CD8-positive, alpha-beta memory T cell (primary cell): ENCODE measurements at places on chromosomes 5 and 9.

DNA sequence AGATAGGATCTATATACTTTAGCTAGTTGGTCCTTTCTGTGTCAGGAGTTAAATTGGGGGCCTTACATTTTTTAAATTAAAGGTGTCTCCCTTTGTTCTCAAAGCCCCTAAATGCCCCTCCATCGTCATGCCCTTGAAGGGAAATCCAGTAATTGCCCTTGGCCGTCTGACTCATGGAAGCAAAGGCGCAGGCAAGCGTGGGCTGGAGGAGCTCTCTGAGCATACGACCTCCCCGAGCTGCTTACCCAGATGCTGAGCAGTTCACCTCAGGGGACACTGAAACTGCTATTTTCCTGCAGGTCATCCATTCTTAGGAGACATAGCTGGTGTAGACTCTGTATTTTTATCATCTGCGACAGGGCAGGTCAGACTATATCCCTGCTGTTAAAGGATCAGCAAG, 23.0 kb downstream of the PCSK1 start:
- DNase-seq: no peak

DNA sequence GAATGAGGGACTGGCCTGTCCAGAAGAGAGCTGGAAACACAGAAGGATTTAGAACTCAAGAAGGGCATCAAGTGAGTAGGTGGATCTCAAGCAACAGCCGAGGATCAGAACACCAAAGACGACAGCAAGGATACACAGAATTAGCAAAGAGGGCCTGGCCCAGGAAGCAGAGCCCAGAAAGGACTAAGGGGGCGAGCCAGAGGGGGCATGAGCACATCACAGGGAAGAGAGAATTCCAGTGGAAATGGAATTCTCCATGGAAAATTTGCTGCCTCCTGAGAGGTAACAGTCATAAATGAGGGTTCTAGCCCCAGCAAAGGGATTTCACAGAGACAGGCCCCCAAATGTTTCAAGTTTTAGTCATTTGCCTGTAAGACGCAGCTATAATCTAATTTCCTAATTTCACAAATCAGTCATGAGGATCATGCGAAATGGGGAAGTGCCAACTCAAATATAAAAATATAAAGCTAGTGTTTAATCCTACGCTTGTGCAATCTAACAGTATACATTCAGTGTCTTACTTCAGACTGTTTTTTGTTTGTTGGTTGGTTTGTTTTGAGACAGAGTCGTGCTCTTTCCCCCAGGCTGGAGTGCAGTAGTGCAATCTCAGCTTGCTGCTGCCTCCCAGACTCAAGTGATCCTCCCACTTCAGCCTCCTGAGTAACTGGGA, 46.7 kb downstream of the FNBP1 start:
- no peak for DNase-seq

GRCh38 chr9:128122809-128123175, 4.7 kb downstream of the PTGES2 start:
- peak; percentile 40 for DNase-seq

- no peak for DNase-seq
Observed at GRCh38 chr9:3916411-3916810, 383.5 kb downstream of the GLIS3 start.

- no peak for DNase-seq
Observed at GRCh38 chr5:125037020-125037419, 290.6 kb upstream of the ZNF608 start.

GRCh38 chr9:87950296-87950695, 24.0 kb downstream of the CDK20 start:
- no peak for DNase-seq

DNA sequence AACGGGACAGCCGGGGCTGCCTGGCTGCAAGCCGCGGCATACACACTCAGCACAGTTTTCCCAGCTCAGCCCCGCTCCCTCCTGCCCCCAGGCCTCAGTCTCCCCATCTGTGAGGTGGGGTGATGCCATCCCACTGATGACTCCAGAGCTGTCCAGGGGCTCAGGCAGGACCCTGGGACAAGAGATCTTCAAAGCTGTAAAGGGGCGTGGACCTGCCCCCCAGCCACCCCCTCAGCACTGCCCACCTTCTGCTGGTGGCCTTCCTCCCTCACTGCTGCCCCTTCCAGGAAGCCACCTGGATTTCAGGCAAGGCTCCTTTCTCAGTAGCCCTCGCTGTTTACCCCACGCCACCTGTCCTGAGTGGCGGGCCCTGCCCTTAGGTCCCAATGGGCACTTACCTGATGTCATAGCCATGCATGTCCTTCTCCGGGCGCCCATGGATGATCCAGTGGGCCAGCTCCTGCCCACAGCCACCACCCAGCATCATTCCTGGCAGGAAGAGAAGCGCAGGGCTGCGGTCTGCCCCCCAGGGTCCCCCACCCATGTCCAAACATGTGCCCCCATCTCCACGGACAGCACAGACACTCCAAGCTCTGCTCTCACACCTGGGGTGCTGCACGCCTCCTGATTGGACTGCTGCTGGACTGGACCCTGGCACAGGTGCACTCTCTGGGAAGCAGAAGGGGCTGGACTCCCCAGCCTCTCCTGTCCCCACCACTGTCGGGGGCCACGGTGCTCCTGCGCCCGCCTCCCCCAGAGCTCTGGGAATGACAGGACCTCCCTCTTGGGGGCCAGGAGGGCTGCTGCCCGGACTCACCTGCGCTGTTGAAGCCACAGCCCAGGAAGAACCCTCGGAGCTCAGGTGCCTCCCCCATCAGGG, 25.7 kb downstream of the SARDH start:
- no peak for DNase-seq

DNA sequence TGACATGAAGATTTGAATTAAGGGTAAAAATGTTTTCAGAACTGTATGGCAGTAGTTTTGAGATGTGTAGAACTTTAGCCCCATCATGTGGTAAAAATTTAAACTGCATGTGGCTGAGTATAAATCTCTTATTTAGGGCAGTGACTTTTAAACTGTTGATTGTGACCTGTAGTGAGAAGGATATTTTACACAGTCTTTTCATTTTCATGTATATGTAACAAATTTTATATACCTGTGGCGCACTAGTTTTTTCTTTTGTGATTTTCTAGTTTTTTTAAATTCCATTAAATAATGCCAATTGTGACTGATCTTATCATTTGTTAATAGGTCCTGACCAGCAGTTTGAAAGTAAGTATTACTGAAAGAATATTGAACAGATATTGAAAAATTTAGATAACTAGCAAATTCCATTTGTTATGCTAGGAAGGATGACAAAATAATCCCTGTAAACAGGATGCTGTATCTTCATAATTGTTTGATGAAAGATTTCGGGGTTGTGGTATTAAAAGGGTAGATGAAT, 47.2 kb downstream of the GPBP1 start:
- no peak for DNase-seq

GRCh38 chr5:108521011-108521700, 139.3 kb upstream of the FBXL17 start:
- DNase-seq: no peak

DNA sequence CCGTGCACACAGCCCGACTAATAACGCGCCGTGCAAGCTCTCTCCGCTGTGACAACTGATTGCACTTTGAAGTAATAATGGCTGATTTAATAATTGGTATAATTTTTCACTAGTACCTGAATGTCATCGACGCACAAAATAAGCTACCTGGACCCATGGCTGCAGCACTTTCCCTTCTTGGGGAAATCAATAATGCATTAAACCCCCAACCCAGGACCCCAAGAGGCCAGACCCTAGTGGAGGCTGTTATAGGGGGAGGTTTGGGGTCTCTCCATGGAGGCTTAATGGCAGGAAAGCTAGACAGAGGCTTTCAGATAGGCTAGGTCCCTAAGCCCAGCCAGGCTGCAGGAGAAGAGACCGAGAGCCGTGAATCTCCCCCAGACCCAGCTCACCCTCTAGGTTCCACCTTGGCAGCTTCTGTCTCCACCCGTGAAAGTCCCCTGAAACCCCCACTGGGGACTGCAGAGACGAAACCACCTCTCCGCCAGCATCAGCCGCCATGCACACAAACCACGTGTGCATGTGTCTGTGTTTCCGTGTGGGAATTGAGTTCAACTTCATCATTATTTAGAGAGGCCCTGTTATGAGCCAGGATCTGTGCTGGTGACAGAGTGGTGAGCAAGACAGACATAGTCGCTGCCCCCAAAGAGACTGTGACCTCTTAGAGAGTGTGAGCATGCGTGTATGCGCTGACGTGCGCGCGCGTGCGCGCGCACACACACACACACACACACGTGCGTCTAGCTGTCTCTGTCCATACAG, 168.6 kb upstream of the MVB12B start:
- no peak for DNase-seq

GRCh38 chr5:44454002-44454401, 64.8 kb upstream of the FGF10 start:
- DNase-seq: no peak

DNA sequence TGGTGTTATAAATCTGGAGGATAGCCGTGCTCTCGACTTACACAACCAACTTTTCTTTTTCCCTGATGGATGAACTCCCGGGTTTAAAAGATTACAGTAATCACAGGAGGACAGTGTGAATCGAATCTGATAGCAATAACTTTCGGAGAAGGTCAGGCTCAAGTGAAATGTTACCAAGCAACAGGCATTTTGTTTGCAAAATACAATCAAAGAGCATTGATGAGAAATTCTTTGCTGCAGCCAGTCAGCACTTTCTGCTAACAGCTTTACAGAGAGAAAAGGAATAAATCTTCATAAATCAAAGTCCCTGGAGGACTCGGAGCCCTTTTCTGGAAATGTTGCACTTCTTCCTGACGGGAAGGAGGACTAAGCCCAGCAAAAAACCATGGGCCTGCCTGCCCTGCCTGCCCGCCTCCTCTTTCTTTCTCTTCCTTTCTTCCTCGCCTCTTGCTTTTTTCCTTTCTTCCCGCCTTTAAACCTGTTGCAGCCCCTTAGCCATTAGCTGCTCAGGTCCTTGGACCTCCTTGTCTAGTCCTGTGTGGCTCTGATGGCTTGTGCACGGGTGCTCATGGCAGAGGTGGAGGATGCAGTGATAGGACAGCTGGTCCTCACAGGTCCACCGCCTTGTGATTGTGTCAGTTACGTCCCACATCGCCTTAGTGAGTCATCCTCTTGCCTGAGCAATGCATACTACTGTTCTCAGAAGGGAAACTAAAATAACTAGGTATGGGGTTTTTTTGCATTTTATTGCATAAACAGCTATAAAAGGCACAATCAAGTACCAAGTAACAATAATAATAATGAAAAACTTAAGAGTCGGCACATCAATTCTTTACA, 6.2 kb downstream of the DMRT3 start:
- DNase-seq: no peak

DNA sequence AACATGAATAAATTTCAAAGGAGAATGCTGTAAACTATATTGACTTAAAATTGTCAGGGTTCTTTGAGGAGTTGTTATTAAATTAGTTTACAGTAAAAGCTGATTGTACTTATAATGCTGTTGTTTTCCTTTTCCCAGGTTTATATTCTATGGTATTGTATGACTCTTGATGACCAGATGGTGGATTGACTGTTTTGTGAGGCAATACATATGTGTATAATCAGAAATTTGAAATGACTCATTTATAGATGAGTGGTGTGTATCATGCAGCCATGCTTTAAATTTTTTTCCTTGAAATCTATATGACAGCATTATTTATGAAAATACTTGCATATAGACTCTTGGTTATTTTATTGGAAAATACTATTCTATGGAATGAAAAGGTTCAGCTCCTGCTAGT, 195.3 kb downstream of the CNTLN start:
- DNase-seq: no peak

- DNase-seq: no peak
Observed at GRCh38 chr9:131722255-131722654, 17.6 kb downstream of the RAPGEF1 start.

- DNase-seq: no peak
Observed at GRCh38 chr9:6549106-6549800, 96.3 kb downstream of the GLDC start.

GRCh38 chr9:95649801-95650213, 133.0 kb upstream of the PTCH1 start:
- DNase-seq: no peak

GRCh38 chr5:126450346-126450745, 27.1 kb downstream of the GRAMD2B start:
- peak; percentile 3 for DNase-seq

DNA sequence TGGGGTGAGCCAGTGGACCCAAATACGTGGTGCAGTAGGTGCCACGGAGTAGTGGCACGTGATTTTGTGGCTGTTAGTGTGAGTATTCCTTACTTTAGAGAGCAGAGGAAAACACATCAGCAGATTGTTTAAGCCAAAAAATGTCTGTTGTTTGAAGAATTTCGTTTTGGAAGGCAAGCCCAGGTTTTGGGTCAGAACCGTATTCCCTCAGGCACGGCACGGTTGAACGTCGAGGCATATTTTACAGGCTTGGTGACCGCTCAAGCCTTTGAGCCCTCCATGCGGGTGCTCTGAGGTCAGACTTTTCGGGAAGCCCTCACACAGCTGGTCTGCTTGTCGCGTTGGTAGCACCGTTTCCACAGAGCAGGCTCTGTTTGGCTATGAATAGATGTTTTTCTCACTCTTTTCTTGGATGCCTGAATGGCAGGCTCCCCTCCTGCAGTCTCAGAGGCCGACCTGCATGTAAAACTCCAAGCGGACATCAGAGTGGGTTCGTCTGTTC, 27.2 kb downstream of the NEK6 start:
- DNase-seq: no peak

DNA sequence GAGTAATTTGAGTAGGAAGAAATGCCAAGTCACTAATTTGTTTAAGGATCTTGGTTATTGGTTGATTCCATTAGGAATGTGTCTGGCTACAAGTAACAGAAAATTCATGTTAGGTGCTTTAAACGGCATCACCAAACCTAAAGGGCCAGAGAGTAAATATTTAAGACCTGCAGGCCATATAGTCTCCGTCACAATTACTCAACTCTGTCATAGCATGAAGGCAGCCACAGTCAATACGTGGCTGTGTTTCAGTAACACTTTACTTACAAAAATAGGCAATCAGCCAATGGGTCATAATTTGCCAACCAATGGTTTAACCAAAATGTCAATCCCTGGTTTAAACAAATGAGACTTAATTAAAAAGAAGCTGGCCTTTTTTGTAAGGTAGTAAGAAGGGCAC, 98.5 kb downstream of the ARL15 start:
- no peak for DNase-seq

GRCh38 chr5:171580502-171581265, 161.2 kb downstream of the FGF18 start:
- no peak for DNase-seq

DNA sequence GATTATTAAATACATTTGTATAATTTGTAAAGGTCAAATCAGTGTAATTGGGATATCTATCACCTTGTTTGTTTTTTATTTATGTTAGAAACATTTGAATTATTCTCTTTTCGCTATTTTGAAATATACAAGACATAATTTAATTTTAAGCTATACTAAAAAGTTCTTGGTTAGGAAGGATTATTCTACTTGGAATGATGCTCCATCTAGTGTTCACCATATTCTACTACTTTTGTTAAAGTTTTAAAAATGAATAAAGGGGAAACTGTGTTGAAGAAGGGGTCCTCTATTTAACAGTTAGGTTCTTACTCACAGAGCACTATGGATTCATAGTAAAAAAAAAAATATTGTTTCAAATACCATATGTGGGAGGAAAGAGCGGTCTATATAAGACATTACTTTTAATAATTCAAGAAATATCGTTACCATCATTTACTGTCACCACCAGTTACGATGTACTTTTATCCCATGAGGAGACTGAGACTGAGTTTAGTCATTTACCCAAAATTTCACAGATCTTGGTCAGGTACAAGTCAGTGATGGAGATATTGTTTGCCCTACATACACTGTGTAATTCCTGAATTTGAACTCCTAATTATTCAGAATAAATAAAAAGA, 6.3 kb upstream of the STOM start:
- no peak for DNase-seq
